ENCODE measurements at places on chromosomes 1 and 21.

GRCh38 chr1:209404577-209404976 lies 178.9 kb upstream of the CAMK1G start:
- DNase-seq: no peak

- DNase-seq: no peak
These were observed 153.8 kb upstream of the FGGY start for GRCh38 chr1:59143133-59143487.

DNA sequence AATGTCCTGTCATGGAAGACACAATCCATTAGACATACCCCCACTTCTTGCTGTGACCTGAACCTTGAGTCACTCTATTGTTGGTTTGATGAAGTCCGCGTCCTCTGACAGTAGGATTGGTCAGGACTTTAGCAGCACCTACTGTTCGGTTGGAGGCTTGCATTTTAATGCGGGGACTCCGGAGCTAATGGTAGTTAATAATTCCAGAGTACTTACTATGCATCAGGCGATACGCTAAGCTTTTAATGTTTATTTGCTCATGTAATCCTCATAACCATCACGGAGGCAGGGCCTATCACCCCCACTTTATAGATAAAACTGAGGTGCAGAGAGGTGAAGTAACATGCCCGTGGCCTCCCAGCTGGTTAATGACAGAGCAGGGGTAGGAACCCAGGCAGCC lies 7.9 kb upstream of the ELF3 start:
- no peak for DNase-seq

DNA sequence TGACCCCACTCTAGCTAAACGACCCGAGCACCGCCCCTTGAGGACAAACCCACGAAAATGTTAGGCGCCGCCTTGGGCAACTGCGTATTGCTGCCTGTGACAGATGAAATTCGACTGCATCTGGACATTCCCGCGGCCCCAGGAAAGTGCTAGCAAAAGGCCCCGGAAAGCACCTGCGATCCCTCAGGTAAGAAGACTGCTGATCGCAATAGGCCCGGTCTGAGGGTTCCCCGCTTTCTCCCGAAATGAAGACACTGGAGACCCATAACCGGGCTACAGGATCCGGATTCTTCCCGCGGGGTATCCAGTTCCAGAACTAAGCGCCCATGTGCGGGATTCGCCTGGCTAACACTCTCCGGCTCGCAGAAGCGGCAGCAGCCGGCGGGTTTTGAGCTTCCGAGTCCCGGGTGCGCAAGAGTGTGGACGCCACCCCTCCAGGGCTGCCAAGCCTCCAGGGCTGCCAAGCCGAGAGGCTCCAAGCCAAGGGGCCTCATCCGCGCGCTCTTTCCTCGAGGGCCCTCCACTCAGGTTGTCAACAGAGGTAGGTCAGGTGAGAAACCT lies 157.9 kb upstream of the NBPF11 start:
- no peak for DNase-seq

DNA sequence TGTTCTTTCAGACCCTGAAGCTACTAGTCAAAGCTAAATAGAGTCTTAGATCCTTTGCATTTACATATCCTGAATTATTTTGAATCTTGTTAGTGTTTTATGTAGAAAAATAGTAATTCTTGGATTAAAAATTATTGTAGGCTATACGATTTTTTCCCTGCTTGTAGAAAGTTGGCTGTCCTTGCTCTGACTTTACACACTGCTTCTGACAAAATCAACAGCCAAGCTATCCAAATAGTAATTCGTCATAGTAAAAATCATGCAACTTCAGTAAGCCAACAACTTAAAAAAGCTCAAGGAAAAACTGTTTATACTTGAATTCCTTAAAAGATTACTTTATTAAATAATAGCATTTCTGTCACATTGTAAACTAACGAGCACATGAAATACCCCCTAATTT lies 7.5 kb upstream of the KRTAP23-1 start:
- DNase-seq: no peak

DNA sequence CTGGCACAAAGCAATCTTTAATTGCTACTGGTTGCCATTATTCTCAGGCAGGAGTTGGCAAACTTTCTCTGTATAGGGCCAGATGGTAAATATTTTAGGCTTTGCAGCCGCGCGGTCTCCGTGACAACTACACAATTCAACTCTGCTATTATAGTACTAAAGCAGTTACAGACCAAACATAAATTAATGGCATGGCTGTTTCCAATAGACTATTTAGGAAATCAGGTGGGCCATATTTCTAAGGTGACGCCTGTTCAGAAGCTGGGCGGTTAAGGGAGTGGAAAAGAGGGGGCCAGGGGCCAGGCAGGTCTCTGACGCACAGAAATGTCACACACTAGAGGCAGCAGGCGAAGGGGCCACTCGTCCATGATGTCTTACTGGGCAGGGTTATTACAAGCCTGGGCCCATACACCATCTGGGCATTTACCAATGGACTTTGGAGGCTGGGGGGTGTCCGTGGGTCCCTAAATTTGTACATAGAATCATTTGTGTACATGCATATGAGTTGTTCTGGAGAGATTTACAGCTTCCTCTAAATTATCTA lies 80.1 kb downstream of the STUM start:
- no peak for DNase-seq

DNA sequence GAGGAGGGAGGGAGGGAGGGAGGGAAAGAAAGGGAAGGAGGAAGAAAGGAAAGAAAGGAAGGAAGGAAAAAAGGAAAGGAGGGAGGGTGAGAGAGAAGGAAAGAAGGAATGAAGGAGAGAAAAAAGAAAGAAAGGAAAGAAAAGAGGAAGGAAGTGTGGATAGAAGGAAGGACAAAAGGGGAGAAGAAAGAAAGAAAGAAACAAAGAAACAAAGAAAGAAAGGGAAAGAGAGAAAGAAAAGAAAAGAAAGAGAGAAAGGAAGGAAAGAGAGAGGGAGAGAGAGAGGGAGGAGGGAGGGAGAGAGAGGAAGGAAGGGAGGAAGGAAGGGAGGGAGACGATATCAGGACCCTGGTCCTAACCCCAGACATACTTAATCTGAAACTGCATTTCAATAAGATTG lies 146.2 kb upstream of the ZC3H11B start:
- DNase-seq: no peak

GRCh38 chr1:69459244-69459643 lies 108.5 kb upstream of the LRRC7 start:
- DNase-seq: no peak

- no peak for DNase-seq
These were observed at the start of gene KRTAP12-3 for GRCh38 chr21:44657635-44658540. KRTAP12-3 (plus strand) TSS chr21:44657932; CDS start chr21:44657980, 48 bp downstream.

- no peak for DNase-seq
These were observed 15.2 kb downstream of the RGS4 start for GRCh38 chr1:163084330-163084729.

DNA sequence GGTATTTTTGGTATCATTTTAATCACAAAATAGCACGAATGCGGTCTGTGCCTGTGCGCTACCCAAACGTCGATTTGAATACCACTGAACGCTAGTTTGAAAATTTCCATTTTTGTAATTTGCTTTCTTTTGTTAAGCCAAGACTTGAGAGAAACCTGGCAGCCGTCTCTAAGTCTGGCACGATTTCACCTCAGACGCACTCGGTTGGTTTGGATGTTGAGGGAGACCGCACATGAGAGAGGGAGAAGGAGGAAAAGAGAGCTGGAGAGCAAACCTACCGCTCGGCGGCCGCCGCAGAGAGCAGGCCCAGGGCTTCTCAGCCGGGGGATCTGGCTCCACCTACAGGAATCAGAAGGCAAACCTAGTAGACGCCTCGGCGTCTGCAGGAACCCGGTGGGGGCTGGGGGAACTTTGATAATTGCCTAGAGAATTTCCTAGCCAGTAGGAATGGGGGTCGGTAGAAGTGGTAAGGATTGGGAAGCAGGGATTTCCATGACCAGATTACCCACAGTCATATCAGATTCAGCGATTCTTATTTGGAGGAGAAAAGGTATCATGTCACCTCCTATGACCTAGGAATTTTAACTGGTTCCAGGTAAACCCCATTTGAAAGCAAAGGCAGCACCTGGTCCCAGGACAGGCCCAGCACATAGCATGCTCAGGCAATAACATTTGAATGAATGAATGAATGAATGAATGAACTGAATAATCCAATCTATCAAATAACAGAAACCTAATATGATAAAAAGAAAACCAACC lies 83.2 kb downstream of the TM2D1 start:
- peak; percentile 51 for DNase-seq

DNA sequence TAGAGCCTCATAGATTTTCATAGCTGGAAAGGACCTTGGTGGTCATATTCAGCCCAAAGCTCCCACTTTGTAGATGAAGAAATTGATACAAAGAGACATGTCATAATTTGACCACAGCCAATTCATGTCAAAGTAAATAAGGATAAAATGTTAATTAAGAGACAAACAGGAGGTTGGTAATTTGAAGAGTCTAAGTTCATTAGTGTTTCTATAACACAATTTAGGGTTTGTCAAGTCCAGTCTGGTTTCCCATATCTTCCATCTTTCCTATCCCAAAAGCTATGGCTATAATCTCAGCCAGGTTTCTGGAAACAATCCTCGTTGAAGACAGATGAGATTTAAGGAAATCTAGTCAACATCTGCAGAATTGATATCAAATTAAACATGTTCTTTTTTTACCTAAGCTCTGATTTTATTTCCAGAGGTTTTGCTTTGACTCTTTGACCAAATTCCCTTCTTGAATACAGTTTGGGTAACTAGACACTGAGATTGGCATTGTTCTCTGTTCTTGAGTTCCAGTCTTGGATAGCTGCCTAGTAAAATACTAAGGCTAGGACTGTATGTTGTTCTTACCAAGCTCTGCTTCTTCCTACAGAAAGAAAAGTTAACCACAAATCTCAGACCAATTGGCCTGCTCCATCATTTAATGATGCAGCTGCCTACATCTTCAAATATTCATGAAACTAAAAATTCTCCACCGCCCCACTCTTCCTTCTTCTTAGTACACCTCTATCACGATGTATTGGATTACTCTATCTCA lies 62.0 kb downstream of the SLC44A5 start:
- DNase-seq: no peak

- DNase-seq: no peak
These were observed 64.8 kb downstream of the TSEN15 start for GRCh38 chr1:184116287-184116686.

- DNase-seq: peak; percentile 23
These were observed 366.3 kb downstream of the RPS6KC1 start for GRCh38 chr1:213417225-213417820.

- DNase-seq: peak; percentile 63
These were observed 3.5 kb downstream of the MOB3C start for GRCh38 chr1:46612937-46613660.

DNA sequence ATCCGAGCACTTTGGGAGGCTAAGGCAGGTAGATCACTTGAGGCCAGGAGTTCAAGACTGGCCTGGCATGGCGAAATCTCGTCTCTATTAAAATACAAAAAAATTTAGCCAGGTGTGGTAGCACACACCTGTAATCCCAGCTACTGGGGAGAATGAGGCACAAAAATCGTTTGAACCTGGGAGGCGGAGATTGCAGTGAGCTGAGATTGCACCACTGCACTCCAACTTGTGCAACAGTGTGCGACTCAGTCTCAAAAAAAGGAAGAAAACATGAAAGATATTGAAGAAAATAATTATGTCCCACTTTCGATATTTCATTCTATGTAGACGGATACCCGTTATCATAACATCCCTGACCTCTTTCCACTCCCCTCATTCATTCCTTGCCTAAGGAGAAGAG lies 19.2 kb downstream of the TUT4 start:
- no peak for DNase-seq

DNA sequence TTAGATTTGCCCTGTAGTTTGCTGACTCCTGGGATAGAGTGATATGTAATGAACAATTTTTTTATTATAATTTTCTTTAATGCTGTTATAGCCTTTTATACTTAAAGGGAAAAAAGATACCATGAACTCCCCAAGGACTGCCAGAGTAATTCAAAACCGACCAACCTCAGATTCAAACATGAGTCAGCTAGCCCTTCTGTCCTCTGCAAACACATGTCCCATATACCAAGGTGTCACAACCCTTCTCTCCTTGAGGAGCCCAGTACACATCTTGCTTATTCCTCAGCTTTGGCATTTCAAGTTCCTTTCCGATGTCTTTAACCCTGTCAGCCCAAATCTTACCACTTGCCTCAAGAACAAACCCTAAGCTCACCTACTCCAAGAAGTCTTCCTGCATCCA lies 184.9 kb downstream of the KCNH1 start:
- no peak for DNase-seq

- DNase-seq: no peak
These were observed 19.0 kb downstream of the SLC37A1 start for GRCh38 chr21:42532466-42533181.

- no peak for DNase-seq
These were observed 42.3 kb downstream of the NVL start for GRCh38 chr1:224287714-224288113.

GRCh38 chr1:186925881-186926669 lies 97.3 kb downstream of the PLA2G4A start:
- no peak for DNase-seq

DNA sequence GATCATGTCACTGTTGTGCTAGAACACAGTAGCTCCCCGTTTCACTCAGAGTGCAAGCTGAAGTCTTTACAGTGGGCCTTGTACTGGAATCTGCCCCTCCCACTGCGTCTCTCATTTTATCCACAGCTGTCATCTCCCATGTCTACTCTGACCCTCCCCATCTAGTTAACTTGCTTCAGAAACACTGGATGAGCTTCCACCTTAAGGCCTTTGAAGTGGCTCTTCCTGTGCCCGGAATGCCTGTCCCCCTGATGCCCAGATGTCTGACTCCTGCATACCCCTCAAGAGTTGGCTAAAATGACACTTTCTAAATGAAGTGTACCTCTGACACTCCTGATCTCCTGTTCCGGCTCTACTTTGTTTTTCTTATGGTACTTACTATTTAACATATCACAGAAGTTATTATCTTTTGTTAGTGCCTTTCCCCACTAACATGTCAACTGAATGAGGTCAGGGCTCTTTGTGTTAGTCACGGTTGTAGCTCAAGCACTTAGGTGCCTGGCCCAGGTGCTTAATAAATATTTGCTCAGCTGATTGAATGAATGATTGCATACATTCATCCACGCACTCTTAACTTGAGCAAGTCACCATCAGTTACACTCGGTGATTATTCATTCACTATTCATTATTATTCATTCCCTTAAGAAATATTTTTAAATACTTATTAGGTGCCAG lies 13.3 kb downstream of the ARV1 start:
- no peak for DNase-seq

- DNase-seq: no peak
These were observed 135.4 kb upstream of the C8B start for GRCh38 chr1:57101209-57101608.

- peak; percentile 68 for DNase-seq
These were observed 180.8 kb downstream of the RPS6KC1 start for GRCh38 chr1:213231795-213232231.

- no peak for DNase-seq
These were observed 6.1 kb downstream of the SLC16A4 start for GRCh38 chr1:110384581-110385321.

Data from H1 (cell line).